CD4-positive, alpha-beta T cell (primary cell): ENCODE measurements at places on chromosomes 11 and 22.

- no peak for DNase-seq
These were observed 31.7 kb upstream of the CSNK1E start for GRCh38 chr22:38348751-38349496.

- no peak for DNase-seq
These were observed 3.8 kb downstream of the TMPRSS13 start for GRCh38 chr11:117925198-117925925.

GRCh38 chr22:18997925-18998315, 61.8 kb upstream of the PRODH start:
- DNase-seq = no peak

- DNase-seq = peak; percentile 34
These were observed 4.9 kb downstream of the ADORA2A start for GRCh38 chr22:24432059-24432853.

- DNase-seq = no peak
These were observed 20.6 kb upstream of the DDI1 start for GRCh38 chr11:104015649-104016415.
